ENCODE measurements at places on chromosomes 6 and 20.

DNA sequence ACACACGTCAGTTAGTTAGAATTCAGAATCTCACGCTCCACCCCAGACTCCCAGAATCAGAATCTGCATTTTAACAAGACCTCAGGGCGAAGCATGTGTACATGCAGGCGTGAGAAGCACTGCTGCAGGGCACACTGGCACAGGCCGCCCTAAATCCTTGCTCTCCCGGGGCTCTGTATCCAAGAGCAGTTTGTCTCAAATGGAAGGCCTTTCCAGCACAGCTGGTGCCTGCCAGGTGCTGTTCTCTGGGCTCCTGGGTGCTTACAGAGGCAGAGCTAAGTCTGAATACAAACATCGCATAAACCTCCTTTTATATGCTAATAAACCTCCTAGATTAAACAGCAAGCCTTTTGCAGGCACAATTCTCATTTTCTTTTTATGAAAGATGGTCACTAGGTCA is 119.1 kb upstream of the CD93 start:
- DNase-seq = no peak

DNA sequence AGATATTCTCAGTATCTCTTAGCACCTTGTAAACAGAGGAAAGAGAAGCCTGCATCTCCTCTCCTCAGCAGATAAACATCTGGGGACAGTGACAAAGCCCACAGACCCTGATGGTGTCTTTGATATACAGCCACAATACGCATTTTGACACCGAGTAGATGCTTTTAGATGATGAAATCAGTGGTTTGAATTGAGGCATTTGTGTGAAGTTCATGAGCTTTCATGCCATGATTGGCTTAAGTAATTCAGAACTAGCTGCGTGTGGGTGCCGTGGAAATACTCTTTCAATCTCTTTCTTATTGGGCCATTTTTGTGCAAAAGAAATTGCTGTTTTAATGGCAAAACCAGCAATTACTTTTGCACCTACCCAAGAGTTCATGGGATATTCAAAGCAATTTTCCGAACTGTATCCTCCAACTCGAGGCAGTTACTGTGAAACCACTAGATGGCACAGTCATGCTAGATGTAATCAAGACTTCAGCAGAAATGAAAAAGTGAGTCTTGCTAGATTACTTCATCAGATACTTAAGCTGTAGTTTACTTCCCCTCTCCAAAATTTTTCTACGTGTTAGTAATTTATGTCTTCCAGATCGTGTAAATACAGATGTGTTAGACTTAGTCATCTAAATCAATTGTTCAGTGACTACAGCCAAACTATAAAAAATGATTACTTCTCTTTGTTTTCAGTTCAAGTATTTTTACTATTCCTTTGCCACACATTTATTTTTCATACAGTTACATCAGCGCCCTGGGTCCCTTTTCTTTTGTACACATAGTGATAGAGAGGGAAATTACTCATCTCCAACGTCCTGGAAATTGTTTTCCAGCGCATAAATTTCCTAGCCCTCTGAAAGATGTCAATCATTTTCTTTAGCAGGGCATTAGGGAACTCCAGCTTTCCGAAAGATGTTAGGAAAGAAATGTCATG is 49.4 kb downstream of the IYD start:
- DNase-seq = peak; percentile 33

DNA sequence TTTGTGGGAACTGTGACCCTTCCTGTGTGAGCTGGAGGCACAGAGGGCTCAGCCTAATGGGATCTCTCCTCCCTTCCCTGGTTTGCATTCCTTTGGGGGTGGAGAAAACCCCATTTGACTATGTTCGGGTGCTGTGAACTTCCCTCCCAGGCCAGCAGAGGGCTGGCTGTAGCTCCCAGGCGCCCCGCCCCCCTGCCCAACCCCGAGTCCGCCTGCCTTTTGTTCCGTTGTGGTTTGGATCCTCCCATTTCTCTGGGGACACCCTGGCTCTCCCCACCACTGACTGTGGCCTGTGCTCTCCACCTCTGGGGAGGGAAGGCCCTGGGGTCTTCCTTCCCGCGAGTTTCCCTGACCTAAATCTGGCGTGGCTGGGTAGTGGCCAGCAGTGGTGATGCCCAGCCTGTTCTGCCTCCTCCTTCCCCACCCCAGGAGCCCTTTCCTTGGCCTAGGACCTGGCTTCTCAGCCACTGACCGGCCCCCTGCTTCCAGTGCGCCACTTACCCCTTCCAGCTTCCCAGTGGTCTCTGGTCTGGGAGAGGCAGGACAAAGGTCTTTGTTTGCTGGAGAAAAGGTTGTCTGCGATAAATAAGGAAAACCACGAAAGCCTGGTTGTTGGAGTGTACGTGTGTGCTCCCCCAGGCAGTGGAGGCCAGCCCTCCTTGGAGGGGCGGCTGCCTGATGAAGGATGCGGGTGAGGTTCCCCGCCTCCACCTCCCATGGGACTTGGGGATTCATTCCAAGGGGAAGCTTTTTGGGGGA is 4.9 kb downstream of the VEGFA start:
- peak; percentile 88 for DNase-seq

GRCh38 chr6:169589293-169589692 is 112.5 kb downstream of the WDR27 start:
- no peak for DNase-seq

- DNase-seq = no peak
These were observed 64.8 kb downstream of the PHACTR3 start for GRCh38 chr20:59668926-59669850.

DNA sequence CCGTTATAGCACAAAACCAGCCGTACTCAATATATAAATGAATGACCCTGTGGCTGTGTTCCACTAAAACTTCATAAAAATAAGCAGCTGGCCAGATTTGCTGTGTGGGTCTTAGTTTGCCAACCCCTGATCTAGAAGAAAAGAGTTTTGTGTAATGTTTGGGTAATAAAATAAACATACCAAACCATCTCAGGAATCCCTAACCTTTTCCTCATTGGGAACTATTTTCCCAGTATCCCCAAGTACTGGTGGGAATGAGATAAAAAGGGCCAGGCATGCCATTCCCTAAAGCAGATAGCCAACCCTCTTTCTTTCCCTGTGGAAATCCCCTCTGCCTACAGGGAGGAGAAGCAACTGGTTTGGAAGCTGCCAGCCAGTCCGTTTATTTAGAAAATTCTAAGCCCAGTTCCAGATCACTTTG is 169.1 kb upstream of the AKAP12 start:
- no peak for DNase-seq

DNA sequence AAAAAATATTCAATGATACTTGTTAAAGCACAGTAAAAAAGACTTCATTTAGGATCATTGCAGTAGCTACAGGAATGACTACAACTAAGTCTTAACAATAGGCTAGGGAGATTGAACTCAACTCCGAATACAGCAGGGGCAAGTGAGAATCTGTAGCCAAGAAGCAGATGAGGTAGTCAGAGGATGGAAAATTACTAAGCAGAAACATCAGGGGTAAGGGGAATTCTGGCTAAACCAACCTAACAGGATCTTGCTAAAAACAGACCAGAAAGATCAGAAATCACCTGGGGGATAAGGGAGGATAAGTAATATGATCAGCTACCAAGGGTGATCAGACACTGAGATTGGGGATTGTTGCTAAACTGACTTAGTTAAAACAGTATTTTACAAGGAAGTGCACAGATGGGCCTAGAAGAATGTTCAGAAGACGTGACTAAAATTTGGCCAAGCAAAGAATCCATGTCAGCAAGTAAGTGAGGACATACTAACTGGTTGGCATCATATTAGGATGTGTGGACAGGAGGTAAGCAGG is 217.5 kb downstream of the TENT5A start:
- no peak for DNase-seq

DNA sequence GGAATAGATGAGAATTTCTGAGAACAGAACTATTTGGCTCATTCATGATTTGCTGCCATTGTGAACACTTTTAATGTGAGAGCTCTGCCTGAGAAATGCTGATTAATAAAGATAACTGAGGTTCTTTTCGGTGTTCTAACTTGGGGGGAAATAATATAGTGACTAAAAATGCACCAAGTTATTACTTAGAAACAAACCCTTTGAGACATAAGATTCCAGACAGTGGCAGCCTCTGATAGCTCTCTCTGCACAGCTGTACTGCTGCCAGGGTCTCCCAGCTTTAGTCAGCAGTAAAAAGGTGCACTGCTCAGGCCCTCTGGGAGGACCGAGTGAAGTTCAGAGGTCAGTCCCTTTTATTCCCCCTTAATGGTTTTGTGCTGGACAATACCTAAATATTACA is 2.5 kb upstream of the PRDM1 start:
- no peak for DNase-seq

GRCh38 chr6:36650848-36651478 is 27.6 kb upstream of the CDKN1A start:
- no peak for DNase-seq

DNA sequence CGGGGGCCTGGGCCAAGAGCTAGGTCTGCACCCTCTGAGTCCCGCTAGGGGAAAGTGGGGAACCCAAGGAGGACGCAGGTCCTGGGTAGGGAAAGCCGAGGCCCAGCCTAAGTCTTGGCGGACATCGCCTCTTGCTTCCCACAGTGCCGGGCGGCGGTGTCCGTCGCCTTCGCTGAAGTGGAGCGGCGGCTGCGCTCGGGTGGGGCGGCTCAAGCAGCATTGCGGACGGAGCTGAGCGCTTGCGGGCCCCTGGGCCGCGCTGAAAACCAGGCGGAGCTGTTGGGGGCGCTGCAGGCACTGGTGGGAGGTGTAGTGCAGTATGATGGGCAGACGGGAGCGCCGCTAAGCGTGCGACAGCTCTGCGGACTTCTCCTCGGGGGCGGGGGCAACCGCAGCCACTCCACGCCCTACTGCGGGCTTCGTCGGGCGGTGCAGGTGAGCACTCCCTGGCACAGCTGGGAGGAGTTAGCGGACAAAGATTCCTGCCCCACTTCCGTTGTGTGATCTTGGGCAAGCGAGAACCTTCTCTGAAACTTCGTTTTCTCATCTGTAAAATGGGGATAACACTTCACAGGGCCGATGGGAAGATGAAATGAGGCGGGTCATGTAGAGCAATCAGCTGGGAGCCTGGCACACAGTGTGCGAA is 4.2 kb downstream of the PRSS16 start:
- DNase-seq = peak; percentile 95

- no peak for DNase-seq
These were observed 647.7 kb upstream of the NRSN1 start for GRCh38 chr6:23478312-23478711.

GRCh38 chr6:107491138-107491609 is 1.3 kb downstream of the SOBP start:
- DNase-seq = no peak

DNA sequence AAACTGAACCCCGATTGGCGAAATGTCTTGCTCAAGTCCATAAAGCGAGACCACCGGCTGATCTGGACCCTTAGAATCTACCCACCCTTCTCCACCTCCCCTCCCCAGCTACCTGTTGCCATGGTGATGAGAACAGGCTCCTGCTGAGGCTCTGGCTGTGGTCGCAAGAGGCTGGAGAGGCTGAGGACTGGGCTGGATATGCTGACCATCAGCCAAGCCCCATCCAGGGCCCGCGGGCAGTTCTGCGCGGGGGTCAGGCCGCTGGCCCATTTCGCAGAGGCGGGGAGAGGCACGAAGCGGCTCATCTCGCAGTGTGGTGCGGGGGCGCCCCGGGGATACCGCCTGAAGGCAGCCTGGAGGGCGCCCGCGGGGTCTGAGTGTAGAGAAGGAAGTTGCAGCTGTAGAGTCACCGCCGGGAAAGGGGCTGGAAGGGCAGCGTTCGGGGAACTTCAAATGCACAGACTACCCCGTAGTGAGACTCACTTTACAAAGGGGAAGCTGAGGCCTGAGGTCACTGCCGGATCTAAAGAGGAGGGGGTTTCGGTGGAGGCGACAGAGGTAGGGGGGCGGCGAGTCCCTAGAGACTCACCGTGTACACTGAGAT is 671 bp downstream of the TAPBP start:
- DNase-seq = peak; percentile 27

DNA sequence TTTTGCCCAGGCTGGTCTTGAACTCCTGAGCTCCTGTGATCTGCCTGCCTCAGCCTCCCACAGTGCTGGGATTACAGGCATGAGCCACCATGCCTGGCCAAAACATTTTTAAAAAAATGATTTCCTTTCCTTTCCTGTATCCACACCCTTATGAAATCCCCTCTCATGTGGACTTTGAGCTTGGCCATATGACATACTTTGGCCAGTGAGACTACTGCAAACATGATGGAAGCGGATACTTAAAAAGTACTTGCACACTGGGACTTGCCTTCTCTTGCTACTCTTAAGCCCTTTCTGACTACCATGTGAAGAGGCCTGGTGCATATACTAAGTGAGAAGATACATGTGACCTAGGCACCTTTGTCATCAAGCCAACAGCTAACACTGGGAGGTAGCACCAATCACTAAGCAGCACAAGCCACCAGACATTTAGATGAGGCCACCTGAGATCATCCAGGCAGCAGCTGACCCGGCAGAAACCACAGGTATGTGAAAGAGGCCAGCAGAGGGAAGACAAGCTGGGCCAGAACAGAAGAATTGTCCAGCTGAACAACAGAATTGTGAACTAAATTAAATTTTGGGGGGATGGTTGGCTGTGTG is 78.5 kb upstream of the HDAC2 start:
- peak; percentile 40 for DNase-seq

- DNase-seq = no peak
These were observed 41.0 kb upstream of the NFATC2 start for GRCh38 chr20:51583499-51583898.

DNA sequence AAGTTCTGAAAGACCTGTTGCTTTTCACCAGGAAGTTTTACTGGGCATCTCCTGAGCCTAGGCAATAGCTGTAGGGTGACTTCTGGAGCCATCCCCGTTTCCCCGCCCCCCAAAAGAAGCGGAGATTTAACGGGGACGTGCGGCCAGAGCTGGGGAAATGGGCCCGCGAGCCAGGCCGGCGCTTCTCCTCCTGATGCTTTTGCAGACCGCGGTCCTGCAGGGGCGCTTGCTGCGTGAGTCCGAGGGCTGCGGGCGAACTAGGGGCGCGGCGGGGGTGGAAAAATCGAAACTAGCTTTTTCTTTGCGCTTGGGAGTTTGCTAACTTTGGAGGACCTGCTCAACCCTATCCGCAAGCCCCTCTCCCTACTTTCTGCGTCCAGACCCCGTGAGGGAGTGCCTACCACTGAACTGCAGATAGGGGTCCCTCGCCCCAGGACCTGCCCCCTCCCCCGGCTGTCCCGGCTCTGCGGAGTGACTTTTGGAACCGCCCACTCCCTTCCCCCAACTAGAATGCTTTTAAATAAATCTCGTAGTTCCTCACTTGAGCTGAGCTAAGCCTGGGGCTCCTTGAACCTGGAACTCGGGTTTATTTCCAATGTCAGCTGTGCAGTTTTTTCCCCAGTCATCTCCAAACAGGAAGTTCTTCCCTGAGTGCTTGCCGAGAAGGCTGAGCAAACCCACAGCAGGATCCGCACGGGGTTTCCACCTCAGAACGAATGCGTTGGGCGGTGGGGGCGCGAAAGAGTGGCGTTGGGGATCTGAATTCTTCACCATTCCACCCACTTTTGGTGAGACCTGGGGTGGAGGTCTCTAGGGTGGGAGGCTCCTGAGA is at the start of gene HFE:
TSS of gene HFE (plus strand) at position 146 of the 832 bp plus-strand sequence. CDS start at position 158, 12 bp downstream.
- peak; percentile 86 for DNase-seq

GRCh38 chr6:36399970-36400369 is 12.5 kb upstream of the ETV7 start:
- DNase-seq = no peak

GRCh38 chr6:129186988-129187387 is 304.1 kb downstream of the LAMA2 start:
- no peak for DNase-seq

Measured in T47D (cell line).